ENCODE measurements at places on chromosomes 16 and 17.

DNA sequence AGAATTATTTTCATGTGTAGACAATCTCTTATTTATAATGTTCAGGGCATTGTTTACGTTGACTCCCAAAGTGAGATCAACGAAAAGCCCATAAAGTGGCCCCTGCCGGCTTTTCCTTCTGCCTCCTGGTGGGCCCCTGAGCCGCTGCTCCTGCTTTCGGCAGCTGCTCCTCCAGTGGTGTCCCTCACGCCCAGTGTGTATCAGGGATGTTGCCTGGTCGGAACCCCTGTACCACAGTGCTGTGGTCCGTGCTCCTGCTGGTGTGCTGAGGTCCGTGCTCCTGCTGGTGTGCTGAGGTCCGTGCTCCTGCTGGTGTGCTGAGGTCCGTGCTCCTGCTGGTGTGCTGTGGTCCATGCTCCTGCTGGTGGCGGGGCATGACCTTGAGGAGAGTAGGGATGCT is 107.6 kb downstream of the BANP start:
- no peak for DNase-seq

- DNase-seq, result no peak
Measured at GRCh38 chr17:79255926-79256585, 181.4 kb downstream of the ENGASE start.

DNA sequence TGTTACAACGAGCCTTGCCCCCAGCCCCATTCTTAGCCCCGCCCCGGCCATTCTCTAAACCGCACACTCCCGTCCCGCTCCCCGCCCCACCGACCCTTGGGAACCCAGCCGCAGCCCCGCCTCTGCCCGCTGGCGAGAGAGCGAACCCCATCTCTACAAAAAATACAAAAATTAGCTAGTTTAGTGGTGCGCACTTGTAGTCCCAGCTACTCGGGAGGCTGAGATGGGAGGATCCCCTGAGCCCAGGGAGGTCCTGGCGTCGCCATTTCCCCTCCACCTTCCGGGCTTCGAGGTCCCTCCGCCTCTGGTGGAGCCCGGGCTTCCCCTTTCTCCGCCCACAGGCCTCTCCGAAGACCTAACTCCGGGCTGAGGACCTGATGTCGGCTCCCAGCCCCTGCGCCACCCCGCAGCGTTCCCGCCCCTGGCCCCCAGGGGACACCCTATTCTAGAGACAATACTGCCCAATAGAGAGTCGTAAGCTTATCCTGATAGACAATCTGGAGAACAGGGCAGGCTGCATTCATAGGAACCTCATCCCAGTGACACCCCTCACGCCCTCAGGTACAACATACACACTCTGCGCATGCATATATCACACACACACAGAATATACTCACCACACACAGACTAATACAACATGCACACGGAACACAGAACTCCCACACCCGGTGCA is 480 bp upstream of the PROCA1 start:
- peak; percentile 42 for DNase-seq

DNA sequence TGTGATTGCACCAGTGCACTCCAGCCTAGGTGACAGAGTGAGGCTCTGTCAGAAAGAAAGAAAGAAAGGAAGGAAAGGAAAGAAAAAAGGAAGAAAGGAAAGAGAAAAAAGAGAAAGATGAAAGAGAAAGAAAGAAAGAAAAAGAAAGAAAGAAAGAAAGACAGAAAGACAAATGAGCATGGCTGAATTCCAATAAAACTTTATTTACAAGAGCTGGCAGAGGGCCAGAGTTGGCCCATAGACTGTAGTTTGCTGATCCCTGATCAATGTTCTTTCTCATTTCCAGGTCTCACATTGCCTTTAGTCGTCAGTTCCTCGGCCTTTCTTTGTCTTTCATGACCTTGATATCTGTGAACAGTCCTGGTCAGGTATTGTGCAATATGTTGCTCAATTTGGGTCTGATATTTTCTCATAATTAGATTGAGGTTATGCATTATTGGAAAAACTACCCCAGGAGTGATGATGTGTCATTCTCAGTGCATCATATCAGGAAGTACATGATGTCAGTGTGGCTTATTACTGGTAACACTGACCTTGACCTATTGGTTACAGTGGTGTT is 68.5 kb upstream of the MED9 start:
- DNase-seq, result no peak

- no peak for DNase-seq
Measured at GRCh38 chr16:30715750-30716445, 16.9 kb downstream of the SRCAP start.

- no peak for DNase-seq
Measured at GRCh38 chr17:15269780-15270089, 4.6 kb upstream of the PMP22 start.

DNA sequence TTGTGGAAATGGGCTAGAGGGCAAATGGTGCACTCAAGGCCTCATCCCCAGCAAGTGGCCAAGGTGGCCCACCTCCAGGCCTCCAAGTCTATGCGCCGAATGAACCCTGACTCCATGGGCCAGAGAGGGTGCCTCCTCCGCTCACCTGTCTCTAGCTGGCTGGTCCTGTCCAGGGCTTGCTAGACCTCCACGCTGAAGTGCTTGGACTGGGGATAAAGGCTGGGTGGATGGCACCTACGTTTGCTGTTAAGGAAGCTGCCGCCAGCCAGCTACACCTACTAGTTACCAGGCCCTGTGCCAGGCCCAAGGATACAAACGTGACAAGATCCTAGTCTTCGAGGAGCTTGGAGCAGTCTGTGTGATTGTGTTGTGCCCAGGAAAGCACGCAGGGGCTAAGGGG is 739 bp upstream of the SGCA start:
- DNase-seq, result no peak

- no peak for DNase-seq
Measured at GRCh38 chr16:81494434-81494806, 49.8 kb downstream of the CMIP start.

DNA sequence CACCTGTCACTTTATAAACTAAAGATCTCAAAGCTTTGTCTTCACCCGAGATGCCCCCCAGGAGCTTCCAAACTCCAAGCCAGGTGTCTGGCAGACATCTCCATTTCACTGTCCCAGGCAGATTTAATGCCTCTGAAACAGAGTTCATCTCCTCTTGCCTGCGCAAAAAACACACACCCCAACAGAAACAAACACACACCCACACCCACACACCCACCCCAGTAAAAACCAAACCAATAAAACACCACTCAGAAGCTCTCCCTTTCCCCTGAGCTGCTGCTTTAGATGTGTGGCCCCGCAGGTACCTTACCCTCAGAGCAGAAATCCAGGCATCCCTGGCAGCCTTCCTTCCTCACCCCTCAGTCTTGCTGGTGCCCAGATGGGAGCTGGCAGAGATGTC is 14.4 kb downstream of the SEC14L1 start:
- DNase-seq, result no peak

GRCh38 chr16:73216932-73217331 is 169.0 kb upstream of the ZFHX3 start:
- no peak for DNase-seq

DNA sequence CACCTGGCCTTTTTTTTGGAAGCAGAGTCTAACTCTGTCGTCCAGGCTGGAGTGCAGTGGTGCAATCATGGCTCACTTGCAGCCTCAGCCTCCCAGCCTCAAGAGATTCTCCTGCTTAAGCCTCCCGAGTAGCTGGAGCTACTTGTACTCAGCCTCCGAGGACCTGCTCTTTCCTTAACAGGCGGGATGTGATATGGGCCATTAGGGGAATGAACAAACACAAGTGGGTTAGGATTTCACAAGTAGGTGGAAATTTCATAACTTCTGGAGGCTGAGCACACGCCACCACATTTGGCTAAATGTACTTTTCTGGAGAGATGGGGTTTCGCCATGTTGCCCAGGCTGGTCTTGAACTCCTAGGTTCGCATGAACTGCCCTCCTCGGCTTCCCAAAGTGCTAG is 4.1 kb downstream of the PAM16 start:
- DNase-seq, result no peak

DNA sequence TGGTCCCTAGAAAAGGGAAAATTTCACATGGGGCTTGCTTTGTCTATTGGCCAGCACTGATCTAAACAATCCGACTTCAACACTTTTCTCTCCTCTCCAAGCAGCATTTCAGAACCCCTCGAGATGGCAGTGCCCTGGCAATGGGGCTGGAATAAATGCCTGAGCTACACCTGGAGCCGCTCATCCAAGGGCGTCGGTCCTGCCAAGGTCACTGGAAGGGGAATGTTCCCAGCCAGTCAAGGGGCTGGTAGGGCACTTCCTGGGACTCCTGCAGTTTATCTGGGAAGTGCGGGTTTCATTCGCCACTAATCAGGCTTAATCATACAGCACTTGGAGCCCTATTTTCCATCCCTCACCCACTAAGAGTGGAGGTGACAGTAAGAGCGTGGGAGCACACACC is 17.1 kb downstream of the MEAK7 start:
- no peak for DNase-seq

GRCh38 chr16:2825049-2825742 is 4.9 kb upstream of the ZG16B start:
- no peak for DNase-seq

GRCh38 chr16:48126801-48127644 is 28.8 kb downstream of the ABCC12 start:
- no peak for DNase-seq

- DNase-seq, result no peak
Measured at GRCh38 chr16:84563786-84564420, 54.0 kb downstream of the COTL1 start.

DNA sequence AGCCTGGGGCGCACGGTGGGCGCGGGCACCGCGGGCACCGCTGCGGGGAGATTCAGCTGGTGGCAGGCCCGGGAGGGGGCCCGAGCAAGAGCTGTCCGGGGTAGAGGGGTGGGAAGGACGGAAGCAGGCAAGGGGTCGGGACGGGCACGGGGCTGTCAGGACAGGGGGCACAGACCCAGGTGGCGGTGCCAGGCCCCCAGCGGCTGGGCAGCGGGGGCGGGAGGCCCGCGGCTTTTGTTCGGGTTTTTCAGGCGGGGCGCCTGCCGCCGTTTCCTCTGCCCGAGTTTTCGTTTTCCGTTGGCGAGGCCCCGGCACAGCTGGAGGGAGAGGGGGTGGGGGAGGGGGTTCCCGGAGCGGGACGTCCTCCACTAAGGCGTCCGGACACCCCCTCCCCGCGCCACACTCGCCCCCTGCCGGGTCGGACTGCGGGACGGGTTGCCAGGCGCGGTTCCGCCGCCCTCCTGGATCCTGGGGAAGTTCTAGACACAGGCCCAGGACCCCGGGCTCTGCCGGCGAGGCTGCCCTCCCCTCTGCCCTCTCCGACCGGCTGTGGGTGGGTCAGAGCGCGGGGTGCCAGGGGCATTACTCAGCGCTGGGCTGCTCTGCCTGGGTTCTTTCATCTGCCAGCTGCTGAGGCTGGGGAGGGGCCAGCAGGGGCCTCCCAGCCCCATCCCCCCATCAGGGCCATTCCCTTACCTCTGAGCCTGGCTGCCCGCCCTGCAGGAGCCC is 543 bp downstream of the ARHGAP23 start:
- no peak for DNase-seq

- DNase-seq, result no peak
Measured at GRCh38 chr16:14205666-14206065, 134.5 kb downstream of the MRTFB start.

- no peak for DNase-seq
Measured at GRCh38 chr16:87563714-87564523, 38.4 kb upstream of the JPH3 start.

DNA sequence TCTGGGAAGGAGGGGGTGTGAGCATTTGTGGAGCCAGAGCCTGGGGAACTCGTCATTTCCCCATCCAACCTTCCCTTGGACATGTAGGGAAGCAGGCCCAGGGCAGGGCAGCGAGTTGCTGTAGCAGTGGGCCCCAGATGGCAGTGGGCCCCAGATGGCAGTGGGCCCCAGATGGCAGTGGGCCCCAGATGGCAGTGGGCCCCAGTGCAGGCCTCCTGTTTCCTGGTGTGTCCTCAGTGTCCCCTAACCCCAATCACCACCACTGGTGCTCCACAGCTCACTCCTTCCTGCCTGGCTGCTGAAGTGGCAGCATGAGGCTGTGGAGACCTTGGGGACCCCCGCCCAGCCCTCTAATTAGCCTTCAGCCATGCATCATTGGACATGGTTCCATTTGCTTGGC is 4.5 kb downstream of the KCNJ12 start:
- no peak for DNase-seq

GRCh38 chr17:57481910-57482391 is 225.6 kb downstream of the MSI2 start:
- no peak for DNase-seq

DNA sequence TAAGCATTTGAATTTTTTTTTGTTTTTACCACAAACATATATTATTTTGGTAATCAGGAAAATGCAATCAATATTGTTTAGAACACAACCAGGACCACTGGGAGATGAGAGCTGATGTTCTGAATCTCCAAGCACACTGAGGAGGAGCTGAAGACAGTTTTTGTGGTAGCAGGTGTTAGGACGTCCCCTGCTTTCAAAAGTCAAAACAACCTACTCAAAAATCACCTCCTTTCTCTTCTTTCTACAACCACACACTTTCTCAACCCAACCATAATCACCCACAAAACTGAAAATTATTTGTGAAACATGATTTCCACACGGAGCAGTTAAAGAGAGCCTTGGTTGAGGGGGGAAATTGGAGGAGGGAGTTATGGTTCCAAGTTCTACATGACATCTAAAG is 26.7 kb upstream of the CFAP20 start:
- no peak for DNase-seq

DNA sequence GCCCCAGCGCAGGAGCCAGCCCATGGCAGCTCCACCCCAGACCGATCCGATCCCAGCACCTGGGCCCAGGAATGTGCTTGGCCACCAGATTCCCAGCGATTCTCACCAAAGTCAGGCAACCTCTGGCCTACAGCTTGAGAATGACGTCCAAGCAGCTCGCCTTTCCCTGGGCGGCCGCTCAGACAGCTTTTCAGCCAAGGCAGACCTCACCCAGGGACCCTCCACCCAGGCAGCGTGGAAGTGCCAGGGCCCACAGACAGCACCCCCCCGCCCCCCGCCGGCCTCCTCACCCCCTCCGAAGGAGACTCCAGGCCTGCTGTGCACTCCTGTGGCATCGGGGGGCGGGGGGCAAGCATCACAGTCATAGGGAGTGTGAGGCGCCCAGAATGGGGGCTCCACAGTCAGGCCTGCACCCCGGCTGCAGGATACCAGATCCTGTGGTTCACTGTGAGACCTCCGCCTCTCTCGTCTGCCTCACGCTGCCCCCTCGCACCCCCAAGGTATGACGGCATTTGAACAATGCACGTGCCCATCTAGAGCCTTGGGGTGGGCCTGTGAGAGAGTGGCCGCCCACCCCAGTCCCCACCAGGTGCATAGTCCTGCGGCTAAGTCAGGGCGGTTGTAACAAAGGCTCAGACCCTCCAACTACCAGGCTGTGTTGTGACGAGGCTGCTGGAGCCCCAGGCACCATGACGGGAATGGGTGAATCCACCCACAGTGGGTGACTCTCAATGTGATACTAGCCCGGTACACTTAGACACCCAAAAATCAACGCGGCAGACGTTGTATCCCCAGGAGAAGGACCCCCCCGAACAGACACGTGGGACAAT is 6.0 kb downstream of the CEP295NL start:
- DNase-seq, result no peak

All from activated CD4-positive, alpha-beta T cell treated with anti-CD3 and anti-CD28 coated beads for 1 hour (primary cell).